ENCODE measurements at places on chromosomes 2 and 18.

DNA sequence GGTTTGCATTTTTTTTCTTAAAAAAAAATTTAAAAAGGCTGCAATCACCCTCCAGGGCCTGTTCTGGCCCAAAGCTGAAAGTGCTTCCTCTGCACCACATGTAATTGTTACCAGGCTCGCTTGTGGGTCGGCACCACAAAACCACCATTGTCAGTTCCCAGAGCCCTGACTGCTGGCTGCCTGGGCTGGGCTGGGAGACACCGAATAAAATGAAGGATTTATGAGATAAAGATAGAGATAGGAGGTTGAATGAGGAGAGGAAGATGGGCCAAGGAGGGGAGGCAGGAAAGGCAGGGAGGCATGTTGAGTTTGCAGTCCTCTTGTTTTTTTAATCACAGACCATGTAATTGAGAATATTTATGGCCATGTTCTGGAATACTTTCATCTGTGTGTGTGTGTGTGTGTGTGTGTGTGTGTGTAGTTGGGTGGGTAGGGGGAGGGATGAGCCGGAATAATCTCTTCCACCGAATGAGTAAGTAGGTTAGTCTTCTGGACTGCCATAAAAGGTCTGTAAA, 14.7 kb downstream of the NRP2 start:
- no peak for DNase-seq

GRCh38 chr18:37124516-37124915, 295.6 kb downstream of the KIAA1328 start:
- no peak for DNase-seq

DNA sequence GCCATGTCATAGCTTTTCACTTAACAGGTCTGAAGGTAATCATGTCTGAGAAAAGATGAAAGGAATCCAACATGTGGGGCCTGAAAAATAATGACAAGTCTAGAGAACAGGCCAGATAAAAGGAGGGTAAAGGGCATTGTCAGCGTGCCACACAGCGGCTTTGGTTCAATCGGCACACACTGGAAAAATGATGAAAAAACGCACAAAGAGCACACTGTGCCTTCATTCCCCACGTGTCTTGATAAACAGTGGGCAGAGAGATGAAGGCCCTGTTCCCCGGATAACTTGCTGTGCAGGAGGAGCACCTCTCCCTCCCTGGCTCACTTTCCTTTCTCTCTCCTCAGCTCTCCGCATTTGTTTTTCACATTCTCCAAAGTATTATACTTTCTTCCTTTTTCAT, 766.3 kb downstream of the TDRD15 start:
- no peak for DNase-seq

DNA sequence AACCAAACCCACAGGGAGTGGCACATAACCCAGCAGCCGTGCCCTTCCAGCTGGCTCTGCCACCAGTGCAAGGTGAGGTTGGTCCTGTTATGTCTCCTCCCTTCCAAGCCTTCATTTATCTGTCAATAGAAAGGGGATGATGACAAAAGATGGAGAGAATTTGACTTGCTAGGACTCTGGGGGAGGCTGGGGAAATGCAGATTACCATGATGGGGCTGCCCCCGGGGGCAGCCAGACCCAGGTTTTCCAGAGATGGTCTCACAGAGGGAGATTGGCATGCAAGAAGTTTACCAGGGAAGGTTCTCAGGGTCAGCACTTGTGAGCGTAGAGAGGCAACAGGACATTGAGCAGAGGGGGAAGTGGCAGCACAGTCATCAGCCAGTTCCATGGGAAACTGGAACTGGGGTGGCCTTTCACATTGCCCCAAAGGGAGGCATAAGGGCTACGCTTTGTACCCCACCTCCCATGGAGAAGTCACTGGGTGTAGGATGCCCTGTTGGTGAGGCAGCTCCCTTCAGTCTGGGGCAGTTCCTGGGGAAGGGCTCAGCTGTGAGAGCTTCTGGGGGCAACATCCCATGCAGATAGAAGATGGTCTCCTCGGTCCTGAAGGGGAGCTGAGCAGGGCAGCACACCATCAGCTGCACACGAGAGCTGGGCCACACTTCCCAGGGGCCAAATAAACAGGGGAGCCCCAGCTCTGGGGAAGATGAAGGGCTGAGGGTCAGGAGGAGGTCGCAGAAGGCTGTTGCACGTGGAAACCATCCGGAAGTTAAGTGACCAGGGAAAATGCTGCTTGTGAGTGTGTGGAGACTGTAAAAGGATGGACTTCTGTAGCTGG, 117.8 kb upstream of the EPC2 start:
- DNase-seq = no peak

- no peak for DNase-seq
These were observed 98.7 kb upstream of the MGAT5 start for GRCh38 chr2:134155134-134155533.

DNA sequence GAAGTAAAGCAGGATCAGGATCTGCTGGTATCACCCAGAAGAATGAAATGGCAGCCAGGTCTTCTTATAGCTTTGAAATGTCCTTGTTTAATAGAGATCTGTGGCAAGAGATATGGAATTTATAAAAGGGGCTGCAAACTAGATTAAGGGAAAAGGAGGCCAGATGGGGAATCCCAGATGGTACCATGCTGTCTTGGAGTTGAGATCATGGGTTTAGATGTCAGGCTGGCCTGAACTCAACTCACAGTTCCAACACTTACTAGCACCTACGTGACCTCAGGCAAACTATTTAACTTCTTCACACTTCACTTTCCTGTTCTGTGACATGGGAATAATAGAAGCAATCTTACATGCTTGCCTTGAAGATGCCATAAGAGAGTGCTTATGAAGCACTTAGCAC, 188.2 kb downstream of the ALK start:
- no peak for DNase-seq

GRCh38 chr18:79476918-79477571, 81.3 kb downstream of the NFATC1 start:
- no peak for DNase-seq

DNA sequence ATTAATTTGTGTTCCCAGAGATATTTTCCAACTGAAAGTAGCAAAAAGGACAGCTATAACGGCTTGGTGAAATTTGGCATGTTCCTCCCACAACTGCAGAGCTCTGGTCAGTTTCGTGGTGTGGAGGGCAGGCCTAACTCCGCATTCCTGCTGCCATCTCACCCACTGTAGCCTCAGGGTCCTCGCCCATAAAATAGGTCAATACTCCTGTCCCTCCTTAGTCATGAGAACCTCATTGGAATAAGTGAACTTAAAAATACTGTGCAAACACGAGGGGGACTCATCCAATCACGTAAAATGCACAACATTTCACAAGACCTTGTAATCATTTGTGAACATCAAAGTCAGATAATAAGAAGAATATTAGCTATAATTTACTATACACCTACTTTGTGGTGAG, 143.5 kb upstream of the NCKAP5 start:
- no peak for DNase-seq

DNA sequence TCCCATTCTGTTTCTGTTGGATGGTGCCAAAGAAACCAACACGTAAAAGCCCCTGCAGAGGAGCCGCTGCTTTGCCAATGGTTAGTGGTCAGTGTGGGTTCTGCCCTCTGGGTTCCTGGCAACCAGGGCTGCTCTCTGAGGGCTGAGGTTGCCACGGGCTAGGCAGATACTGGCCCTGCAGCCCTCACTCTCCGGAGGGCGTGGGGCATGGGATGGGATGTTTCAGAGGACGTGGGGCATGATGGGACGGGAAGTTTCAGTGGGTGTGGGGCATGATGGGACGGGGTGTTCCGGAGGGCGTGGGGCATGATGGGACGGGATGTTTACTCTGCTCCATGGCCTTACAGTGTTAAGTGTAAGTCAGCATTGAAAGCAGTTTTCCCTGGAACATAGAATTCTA, 34.2 kb downstream of the ADI1 start:
- no peak for DNase-seq

DNA sequence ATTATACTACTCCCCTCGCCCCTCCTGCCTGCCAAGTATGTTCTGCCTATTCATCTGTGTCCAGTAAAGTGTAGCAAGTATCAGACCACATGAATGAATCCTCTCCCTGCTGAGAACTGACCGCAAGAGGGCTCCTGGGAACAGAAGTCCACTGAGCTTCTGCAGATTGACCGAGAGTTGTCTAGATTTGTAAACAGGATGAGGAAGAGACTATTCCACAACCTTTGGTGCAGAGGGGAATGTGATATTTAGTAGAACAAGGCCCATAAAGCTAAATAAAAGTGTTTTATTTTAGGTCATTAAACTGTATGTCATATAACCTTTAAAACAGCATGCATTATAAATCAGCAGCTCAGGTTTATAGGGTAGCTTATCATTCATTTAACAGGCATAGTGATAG, 377.0 kb downstream of the DCC start:
- DNase-seq = peak; percentile 5

DNA sequence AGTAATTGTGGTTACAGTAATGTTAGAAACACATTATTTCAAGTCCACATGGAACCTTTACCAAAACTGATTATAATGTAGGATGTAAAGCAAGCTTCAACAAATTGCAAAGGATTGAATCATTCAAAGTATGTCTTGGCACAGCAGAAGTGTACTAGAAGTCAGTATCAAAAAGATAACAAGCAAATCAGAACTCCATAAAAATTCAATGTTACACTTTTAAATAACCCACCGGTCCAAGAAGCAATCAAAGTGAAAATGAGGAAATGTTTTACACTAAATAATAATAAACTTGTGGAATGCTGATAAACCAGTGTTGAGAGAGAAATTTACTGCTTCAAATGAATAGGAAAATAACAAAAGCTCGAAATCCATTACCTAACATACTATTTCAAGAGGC, 47.7 kb downstream of the TTC21B start:
- no peak for DNase-seq
